Upper lobe of right lung (tissue), 1 donor: ENCODE measurements at places on chromosomes 5 and 9.

DNA sequence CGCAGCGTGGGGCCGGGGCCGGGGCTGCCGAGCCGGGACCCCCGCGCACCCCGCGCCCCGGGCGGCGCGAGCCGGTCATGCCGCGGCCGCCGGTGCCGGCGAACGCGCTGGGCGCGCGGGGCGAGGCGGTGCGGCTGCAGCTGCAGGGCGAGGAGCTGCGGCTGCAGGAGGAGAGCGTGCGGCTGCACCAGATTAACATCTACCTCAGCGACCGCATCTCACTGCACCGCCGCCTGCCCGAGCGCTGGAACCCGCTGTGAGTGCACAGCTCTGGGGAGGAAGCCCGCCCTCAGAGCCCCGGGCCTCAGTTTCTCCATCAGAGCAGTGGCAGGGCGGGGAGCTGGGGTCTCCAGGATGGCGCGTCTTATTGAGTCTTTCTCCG is 335 bp downstream of the GALNT12 start:
- no peaks in the 10 kb centered on the region for H3K27me3 ChIP-seq
- DNase-seq = peak; percentile 72
- H3K27ac ChIP-seq = peak overlapping the region; percentile 51

GRCh38 chr5:62652225-62652624 is 73.6 kb downstream of the LRRC70 start:
- no peak for DNase-seq
- H3K4me1 ChIP-seq = no peaks in the 10 kb centered on the region
- no peaks in the 10 kb centered on the region for H3K36me3 ChIP-seq

- no peak overlapping the region for H3K4me3 ChIP-seq
- H3K27ac ChIP-seq = peak overlapping the region; percentile 17
- no peaks in the 10 kb centered on the region for H3K4me1 ChIP-seq
- no peaks in the 10 kb centered on the region for H3K36me3 ChIP-seq
- no peaks in the 10 kb centered on the region for H3K27me3 ChIP-seq
Measured at GRCh38 chr5:159899067-159900049, 16.9 kb upstream of the ADRA1B start.

GRCh38 chr5:142777850-142778249 is 7.7 kb downstream of the ARHGAP26 start:
- no peaks in the 10 kb centered on the region for H3K36me3 ChIP-seq
- DNase-seq = no peak
- H3K4me3 ChIP-seq = no peak overlapping the region

DNA sequence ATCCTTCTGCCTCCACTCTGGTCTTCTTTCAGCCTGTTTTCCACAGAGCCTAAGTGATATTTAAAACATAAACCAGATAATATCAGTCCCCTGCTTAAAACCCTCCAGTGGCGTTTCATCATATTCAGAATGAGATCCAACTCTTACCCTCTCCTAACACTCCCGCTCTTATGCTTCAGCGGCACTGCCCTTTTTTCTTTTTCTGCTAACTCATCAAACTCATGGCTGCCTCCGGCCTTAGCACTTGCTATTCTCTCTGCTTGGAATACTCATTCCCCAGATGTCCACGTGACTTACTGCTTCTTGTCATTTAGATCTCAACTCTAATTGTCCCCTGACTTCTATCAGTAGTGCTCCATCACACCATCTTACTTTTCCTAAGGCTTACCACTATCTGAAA is 73.6 kb downstream of the PIP5K1B start:
- H3K27me3 ChIP-seq = no peaks in the 10 kb centered on the region
- no peak overlapping the region for H3K4me3 ChIP-seq
- peak overlapping the region; percentile 97 for H3K27ac ChIP-seq
